ENCODE measurements at places on chromosomes 12 and 14.

DNA sequence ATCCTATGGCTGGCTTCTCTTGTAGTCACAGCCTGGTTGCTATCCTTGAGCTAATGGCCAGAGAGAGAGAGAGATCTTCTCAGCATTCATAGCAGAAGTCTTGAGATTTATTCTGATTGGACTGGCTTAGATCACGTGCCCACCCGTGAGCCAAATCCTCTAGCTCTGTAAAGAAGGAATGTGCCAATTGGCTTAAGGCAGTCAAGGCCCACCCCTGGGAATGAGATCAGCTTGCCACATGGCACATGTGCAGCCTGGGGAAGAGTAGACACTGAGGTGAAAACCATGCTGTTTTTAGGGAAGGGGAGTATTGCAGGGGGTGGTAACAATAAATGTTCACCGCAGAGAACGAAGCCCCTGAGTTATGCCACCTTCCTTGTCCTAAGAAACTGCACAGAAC lies 36.3 kb downstream of the PLEKHG7 start:
- no peak for DNase-seq

GRCh38 chr12:42716491-42716891 lies 126.9 kb upstream of the PRICKLE1 start:
- no peak for DNase-seq

DNA sequence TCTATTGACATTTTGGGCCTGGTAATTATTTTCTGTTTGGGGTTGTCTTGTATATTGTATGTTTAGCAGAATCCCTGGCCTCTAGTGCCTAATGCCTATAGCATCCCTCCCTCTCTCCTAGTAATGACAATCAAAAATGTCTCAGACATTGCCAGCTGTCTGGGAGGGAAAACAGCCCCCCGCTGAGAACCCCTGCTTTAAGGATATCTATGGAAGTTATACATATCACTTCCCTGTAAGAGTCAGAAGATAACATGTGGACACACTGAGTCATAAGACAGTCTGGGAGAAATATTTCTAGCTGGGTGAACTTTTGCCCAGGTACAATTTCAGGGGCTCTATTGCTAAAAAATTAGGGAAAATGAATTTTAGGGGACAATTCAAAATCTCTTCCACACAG lies 255.0 kb downstream of the PAWR start:
- no peak for DNase-seq

- no peak for DNase-seq
Measured at GRCh38 chr14:71770431-71770830, 161.8 kb upstream of the RGS6 start.

- no peak for DNase-seq
Measured at GRCh38 chr12:132216354-132216987, 72.2 kb downstream of the NOC4L start.

DNA sequence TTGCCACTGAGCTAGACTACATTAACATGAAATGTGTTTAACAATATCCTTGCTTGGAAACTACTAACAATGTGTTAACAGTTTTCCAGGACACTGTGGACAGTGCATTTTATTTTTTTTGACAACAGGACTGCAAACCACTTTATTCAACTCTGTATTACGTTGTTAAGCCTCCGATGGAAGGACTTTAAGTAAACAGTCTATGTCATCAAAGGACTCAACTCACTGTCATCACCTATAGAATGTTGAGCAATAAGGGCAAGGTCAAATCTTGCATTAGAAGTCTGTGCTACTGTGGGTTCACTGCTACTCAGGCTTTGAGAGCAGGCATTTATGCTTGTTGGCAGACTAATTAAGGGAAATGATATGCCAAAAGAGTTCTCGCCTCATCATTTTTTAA lies 483.7 kb downstream of the FLRT2 start:
- DNase-seq: no peak
